Right lung (tissue), 10 donors: ENCODE measurements at places on chromosomes 16 and 17. TPM values are rescaled to one million over a fixed set of nuclear protein-coding genes. Genes with fewer than 3 reads are reported as not detected.

DNA sequence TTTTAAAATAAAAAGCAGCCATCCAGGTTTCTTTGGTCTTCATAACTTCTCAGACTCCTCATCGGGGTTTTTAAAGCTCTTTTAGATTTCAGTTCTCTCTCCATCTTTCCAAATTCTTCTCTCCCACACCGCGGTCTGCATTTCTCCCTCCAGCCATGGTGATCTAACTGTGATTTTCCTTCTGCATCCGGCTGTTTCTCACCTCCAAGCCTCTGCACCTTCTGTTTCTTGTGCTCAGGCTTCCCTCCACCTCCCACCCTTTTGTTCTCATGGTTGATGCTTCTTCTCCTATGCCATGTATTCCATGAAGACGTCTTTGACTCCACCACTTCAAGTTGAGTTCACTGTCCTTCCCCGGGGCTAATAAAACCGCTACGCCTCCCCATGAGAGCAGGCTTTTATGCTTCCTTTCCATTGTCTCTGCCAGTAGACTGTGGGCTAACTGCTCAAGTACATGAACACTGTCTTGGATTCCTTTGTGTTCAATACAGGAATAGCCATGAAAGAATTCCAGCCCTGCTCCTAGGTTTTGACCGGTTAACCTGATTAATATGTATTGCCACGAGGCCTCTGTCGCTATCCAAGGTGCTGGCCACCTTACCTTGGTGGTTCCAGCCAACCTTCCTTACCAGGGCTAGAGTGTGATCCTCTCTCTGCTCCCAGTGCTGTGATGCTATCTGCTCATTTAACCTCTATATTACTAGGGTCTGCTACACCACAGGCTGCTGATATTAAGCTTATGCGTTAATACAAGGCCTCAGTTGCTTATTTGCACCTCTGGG is 625.1 kb downstream of the HS3ST4 start:
- no peak for DNase-seq

GRCh38 chr17:40456396-40456951 is 13.2 kb downstream of the IGFBP4 start:
- DNase-seq, result no peak

GRCh38 chr16:70770626-70771552 is 30.1 kb downstream of the VAC14 start:
- peak; percentile 35 for DNase-seq

- no peak for DNase-seq
Measured at GRCh38 chr17:42406615-42407288, 16.3 kb downstream of the CAVIN1 start.

DNA sequence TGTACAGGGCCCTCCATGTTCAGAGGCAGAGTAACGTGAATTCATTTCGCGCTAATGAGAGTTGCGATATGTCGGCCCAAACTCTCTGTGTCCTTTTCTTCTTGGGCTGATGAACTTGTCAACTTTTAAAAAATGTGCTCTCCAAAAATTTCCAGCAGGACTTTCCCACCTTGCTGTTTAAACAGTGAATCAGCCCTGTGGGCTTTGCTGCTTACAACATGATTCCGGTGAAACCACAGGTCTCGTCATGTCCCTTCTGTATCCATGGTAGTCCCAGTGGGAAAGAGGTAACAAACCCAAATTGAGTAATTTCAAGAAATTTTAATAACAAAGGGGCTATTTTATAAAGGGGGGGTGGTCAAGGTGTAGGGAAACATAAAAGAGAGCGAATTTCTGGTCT is 612.9 kb downstream of the MAF start:
- DNase-seq, result no peak

GRCh38 chr16:56774016-56774680 is 44.2 kb downstream of the NUP93 start:
- no peak for DNase-seq

DNA sequence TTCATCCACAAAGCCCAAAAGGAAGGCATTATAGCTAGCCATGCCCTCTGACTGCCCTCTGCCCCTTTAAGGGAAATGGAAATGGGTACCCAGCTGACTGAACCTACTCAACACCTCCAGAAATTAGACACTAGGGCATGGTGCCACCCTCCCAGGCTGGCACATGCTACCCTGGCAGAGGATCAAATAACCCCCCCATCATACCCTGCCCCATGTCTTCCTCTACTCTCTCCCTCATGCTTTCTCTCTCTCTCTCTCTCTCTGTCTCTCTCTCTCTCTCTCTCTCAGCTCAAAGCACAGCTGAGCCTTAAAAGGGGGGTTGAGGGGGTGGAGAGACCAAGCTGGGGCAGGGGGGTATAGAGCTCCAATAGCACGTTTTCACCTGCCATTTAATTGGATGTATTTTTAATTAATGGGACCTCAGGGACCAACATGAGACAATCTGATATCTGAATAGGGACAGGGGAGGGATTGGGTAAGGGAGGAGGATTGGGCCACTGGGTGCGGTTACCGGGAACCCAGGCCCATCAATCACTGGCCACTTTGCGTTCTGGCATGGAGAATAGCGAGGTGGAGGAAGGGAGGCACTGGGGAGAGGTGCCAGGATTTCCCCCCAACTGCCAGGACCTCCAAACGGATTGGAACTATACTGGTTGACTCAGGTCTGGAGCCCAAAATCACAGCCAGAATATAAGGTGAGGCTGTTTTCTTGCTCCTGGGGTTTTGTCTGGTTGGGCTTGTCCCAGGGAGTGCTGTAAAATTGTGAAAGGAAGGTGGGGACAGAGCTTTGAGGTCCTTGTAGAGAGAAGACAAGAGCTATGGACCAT is 57.8 kb downstream of the NEUROD2 start:
- DNase-seq, result no peak

DNA sequence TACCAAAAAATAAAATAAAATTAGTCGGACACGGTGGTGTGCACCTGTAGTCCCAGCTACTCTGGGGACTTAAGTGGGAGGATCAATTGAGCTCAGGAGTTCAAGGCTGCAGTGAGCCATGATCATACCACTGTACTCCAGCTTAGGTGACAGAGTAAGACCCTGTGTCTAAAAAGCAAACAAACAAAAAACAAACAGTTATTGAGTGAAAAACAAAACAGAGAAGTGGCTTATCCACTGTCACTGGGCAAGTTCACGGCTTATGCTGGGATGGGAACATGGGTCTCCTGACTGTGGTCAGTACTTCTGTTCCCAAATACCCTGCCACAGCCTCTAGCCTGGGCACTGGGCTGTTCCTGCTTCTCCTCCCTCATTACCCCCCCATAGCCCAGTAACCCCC is 9.5 kb upstream of the GRN start:
- DNase-seq, result no peak

DNA sequence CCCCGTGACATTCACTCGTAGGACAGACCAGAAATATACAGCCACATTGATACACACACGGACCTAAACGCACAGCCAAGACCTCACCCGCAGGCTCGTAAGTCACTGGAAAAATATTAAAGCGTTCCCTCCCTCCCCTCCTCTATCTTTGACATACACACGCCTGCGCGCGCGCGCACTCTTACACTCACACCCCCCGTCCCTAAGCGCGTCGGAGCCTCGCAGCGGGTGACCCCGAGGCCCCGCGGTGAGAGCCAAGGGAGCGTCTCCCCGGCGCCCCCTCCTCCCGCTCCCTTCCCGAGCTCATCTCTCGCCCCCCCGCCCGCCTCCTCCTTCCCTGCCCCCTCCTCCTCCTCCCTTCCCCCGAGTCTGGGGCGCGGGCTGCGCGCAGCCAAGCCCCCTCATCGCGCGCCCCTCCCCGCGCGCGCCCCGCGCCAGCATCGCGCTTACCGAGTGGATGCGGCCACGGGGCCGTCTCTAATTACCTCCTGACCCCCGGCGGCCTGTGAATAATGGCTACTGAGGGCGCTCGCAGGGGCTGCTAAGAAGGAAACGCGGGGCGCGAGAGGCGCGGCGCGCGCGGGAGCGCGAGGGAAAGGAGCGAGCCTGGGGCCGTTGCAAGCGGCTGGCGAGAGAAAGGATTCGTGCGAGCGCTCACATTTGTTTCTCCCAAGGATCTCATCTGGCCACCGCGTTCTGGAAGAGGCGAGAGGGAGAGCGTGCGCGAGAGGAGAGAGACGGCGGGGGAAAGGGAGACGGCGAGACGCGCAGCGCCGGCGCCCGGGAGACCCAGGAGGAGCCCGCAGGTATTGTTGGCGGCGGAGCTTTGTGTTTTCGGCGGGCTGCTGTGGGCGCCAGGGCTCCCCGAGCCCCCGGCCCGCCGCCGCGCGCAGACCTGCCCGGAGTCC is 42.4 kb downstream of the RAI1 start:
- DNase-seq, result peak; percentile 79

DNA sequence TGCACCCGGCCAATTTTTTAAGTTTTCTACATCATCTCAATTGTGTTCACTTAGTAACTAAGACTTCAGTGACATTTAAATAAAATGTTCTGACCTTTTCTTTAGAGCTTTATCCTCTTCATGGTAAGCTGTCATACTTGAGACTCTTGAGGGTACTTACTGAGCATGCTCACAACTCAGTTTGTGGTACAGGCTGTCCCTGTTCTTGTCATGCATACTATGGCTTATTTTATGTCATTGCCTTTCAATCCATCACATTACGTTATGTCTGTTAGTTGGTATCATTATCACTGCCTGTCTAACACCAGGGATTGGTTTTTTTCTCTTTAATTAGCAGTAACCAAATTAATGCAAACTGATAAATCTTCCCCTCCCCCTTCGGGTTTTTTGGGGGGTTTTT is 41.9 kb upstream of the RHBDL3 start:
- DNase-seq, result no peak

- no peak for DNase-seq
Measured at GRCh38 chr17:2331303-2331702, 5.0 kb downstream of the TSR1 start.

GRCh38 chr16:3856367-3857141 is 24.0 kb downstream of the CREBBP start:
- DNase-seq, result no peak

- DNase-seq, result no peak
Measured at GRCh38 chr17:10843811-10844210, 5.9 kb upstream of the PIRT start.

DNA sequence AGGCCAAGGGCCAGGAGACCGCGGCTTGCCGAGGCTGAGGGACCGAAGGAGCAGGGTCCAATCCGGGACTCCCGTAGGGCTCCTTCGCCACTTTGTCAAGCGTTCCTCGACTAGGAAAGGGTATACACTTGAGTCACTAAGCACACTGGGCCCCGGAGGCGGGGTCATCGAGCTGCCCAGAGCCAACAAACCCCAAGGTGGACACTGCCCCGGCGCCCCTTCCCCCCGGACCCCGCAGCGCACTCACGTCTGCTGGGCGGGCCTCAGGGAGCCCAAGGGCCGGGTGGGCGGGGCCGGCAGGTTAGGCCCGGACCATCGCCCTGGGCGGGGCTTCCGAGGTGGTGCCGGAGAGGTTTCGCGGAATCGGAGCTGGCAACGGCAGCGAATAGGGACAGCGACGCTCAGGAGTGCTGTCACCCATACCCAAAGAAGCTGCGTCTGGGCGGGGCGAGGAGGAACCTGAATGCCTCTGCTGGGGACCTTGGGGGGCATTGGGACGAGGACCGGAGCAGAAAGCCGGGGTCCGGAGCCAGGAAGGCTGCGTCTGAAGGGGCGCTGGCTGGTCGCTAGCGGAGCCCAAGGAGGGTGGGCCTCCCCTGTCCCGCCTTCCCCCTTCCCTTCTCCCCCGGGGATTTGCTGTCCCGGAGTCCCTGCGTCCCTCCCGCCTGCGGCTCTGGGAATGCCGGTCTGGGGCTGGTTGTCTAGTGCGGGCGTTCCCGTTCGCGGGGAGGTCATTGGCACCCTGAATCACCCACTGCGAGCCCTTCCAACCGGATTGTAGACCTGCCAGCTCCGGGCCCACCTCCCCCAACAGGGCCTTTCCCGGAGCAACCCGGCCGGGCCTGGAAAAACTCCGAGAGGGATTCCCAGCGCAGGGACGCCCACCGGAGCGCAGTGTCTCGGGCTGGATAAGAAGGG is 118.2 kb upstream of the SMURF2 start:
- DNase-seq, result no peak

- DNase-seq, result no peak
Measured at GRCh38 chr17:31013844-31014243, 43.0 kb downstream of the RNF135 start.

DNA sequence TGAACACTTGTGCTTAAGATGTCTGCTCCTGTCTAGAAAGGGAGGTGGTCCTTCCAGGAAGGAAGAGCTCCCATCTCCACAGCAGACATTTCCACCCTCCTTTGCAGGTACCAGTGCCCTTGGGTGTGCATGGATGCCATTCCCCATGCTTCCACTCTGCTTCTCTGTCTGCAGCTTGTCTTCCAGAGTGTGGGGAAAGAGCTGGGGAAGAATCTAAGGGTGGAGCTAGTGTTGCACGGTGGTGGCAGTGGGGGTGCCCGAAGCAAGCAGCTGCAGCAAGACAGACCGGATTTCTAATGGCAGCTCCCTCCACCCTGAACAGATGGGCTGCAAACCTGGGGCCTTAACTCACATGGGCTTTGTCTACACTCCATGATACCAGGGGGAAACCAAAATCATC is 22.6 kb upstream of the HOXB13 start:
- no peak for DNase-seq

- DNase-seq, result no peak
Measured at GRCh38 chr16:84327926-84328505, 33.3 kb downstream of the WFDC1 start.

DNA sequence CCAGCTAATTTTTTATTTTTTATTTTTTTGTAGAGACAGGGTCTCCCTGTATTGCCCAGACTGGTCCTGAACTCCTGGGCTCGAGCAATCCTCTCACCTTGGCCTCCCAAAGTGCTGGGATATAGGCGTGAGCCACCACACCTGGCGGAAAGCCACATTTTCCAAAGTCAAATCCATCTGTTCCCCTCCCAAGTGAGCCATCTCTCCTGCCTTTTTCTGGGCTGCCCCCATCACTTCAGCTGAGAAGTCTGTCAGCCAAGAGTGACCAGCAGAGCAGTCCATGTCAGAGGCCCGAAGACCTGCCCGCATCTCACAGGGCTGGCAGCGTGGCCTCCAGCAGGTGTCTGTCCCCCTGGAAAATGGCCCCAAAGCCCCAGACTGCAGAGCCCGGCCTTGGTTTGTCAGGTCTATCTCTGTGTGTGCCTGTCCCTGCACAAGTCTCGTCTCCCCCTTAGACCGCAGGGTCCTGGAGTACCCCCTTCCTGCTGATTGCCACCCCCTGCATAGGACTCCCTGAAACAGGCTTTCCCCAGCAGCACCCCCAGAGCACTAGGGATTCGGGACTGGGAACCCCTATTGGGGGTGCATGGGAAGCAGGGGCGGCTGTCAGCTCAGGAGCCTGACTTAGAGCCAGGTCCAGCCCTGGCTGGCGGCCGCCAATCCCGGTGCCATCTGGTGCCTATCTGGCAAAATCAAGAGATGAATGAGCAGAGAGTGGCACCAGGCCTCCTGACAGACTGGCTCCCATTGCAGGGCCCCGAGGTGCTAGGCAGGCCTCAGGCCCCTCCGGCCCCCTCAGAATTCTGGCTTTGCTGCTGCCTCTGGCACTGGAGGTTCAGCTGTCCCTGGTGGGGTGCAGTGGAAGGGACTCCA is 7.8 kb downstream of the TTYH2 start:
- no peak for DNase-seq

GRCh38 chr17:6212766-6213165 is 142.6 kb downstream of the WSCD1 start:
- no peak for DNase-seq

The TMUB2 gene
- polyA plus RNA-seq, result 49.7 TPM

The WBP2 gene
- 53.7 TPM for polyA plus RNA-seq

The RNPS1 gene
- polyA plus RNA-seq, result 178 TPM

The TAT gene
- 0.12 TPM for polyA plus RNA-seq

The FBXL19 gene
- 29.4 TPM for polyA plus RNA-seq

The HLF gene
- polyA plus RNA-seq, result 5.1 TPM

The SMIM5 gene
- polyA plus RNA-seq, result 2.3 TPM
